Pons (tissue), 1 donor: ENCODE measurements at places on chromosomes 16 and 17.

GRCh38 chr17:30567231-30568116 lies 90.3 kb downstream of the GOSR1 start:
- no peak for DNase-seq

- no peak for DNase-seq
Measured at GRCh38 chr16:4624827-4625559, 367 bp downstream of the MGRN1 start.

- no peak for DNase-seq
Measured at GRCh38 chr17:39169101-39169500, 3.1 kb upstream of the ARL5C start.

DNA sequence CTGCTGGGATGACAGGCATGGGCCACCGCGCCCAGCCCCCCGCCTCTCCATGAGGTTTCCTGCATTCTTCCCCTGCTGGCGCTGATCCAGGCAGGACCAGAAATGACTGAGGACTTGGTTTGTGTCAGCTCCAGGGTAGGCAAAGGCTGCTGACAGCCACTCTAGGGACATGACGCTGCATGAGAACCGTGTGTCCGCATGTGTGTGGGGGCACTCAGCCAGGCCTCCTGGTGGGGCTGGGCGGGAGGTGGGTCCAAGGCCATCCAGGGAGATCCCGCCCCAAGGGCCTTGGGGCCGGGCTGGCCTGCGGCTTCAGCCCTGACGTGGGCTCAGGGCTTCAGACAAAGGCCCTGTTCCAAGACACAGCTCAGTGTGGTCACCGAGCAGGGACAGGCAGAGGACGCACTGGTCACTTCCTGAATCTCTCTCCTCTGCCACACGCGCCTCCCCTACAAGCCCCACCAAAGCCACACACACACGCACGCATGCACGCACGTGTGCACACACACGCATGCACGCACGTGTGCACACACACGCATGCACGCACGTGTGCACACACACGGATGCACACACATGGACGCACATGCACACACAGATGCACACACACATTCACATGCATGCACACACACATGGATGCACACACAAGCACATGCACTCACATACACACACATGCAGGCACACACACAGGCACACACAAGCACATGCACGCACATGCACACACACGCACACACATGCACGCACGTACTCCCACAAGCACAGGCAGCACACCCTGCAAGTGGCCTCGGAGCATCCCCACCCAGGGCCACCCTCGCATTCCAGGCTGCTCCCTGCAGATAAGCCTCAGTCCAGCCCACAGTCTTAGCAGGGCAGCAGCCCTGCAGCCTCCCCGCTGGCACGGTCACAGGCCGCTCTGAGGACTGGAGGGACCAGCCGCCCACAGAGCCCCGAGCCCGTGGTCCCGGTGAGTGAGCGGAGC lies 5.3 kb upstream of the TMEM204 start:
- no peak for DNase-seq

GRCh38 chr16:17519101-17519955 lies 48.6 kb upstream of the XYLT1 start:
- DNase-seq, result no peak

DNA sequence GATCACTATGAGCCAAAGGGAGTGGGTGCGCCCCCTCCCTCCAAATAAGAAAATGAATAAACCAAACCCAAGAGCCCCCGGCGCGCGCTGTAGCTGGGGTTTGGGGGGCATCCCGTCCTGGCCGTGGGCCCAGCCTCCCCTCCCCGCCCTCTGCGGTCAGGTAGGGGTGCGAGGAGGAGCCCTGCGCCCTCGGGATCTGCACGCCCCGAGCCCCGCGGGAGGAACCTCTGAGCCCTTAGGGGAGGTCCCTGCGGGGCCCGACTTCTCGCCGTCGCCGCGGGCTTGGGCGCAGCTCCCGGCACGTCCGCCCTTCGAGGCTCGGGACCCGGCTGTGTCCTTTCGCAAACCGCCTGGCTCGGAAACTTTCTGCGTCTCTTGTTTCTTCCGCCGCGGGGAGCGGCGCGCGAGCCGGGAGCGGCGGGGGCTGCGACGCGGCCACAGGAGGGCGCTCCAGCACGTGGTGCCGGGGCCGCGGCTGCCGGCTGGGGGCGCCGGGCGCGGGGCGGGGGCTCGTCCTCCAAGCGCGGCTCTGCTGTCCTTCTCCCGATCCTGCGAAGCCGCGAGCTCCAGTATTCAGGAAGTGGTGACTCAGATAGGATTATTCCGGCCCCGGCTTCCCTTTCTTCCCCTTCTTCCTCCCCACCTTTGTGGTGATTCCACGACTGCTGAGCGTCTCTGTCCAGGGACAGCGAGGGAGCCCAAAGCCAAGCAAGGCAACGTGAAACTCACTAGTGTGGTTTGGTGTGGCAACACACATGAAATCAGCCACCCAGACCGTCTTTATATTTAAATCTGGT lies 1.6 kb downstream of the PITPNC1 start:
- peak; percentile 32 for DNase-seq

- peak; percentile 22 for DNase-seq
Measured at GRCh38 chr17:72122765-72123529, 2.1 kb downstream of the SOX9 start.

DNA sequence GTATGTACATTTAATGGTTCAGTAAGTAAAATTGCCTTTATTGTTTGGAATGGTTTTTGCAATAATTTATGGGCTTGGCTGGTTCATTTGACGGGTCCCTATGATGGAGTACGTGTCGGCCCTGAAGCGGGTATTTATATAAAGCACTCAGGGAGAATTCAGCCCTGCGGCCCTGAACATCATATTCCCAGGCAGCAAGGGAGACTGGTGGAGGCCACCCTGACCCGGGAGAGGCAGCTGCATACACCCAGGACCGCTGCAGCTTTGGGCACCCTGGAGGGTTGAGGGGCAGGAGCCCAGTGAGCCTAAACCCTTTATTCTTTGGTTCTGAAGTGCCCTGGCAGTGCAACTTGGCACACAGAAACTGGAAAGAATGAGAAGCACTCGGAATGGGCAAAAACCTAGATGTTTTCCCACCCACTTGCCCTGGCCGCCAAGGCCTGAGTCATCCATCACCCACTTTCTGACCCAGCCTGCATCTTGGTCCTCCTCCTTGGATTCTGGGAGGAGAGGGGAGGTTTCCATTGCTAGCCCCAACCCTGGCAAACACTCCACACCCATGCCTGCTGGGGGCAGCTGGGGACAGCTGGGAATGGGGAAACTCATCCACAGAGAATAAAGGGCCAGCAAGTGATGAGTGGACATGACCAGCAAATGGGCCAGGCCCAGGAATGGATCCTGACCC lies 162.2 kb upstream of the TNRC6C start:
- DNase-seq, result no peak

DNA sequence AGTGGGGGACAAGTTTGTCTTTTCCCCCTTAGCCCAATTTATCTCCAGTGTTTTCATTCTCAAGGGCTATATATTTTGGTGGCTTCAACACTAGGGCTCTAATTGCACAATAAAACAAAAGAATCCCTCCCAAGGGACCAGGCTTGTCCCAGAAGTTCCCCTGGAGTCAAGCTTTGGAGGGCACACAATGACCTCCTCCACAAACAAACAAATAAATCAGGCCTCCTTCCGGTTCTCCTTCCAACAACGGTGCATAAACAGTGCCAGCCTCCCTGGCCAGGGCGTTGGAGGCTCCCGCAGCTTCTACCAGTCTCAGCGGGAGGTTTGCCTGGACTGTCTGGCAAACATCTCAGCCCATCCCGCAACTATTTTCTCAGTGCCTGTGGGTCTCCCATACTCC lies 188.0 kb upstream of the FOXF1 start:
- DNase-seq, result no peak

GRCh38 chr17:71699907-71700306 lies 420.9 kb upstream of the SOX9 start:
- no peak for DNase-seq

DNA sequence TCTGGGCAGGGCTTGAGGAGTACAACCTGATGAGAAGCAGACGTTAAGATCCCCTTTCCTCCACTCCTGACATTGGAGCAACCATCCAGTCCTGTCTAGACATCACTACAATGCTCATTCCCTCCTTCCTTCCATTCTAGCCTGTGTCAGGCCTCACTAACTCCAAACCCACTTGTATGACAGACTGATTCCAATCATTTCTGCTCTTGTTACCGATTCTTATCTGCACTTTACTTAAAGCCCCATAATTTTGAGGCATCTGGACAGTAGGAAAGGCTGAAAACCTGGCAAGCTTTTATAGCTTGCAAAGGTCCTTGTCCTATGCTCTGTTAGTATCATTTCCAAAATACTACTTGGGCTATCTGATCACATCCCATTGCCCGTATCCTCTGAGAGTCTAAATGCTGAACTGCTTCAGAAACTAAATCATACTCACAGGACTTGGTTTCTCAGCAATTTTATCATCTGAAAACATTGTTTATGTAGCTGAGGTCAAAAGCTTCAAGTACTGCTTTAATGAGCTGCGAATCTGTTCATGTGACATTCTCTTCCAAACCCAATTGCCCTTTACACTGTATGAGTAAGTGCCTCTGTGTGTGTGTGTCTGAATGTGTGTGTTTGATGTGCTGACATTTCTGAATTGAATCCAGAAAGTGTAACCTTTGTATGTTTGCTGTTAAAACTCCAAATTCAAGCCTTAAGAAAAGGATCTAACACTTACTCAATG lies 57.2 kb upstream of the CACNG3 start:
- DNase-seq, result no peak

DNA sequence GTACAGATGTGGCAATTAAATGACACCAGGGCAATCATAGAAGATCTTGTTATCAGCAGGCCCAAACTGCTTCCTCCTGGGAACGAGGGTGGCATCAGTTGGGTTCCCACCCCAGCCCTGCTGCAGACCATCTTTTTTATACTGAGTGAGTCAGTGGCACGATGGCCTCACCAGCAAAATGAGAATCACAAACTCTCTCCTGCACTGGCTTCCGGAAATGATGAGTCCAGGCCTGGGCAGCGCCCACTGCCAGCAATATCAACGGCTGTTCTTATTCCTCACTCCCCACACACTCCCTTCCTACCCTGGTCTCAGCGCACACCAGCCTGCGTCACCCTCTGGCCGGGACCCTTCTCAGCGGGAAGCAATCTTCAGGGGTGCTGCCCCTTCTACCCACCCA lies 340.3 kb downstream of the FOXL1 start:
- DNase-seq, result no peak

DNA sequence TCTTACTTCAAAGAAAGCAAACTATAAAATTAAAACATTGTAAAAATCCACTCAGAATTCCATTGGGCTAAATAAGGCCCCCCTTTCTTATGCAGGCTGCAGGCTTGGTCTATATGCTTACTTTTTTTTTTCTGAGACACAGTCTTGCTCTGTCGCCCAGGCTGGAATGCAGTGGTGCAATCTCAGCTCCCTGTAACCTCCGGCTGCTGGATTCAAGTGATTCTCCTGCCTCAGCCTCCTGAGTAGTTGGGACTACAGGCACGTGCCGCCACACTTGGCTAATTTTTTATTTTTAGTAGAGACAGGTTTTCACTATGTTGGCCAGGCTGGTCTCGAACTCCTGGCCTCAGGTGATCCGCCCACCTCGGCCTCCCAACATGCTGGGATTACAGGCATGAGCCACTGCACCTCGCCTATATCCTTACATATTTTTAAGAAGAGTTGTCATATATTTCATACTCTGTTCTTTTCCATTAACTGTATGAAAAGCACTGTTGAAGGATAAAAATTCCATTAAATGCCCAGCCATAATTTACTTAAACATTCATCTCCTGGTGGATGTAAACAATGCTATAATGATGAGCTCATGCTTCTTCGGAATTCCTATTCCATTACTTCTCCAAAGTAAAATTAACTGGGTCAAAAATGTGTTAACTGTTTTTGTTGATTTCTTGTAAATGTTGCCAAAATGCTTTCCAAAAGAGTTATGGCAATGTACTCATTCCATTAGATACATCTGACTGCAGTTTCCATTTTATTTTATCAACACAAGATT lies 17.8 kb downstream of the SNN start:
- no peak for DNase-seq

GRCh38 chr16:49602976-49603310 lies 229.3 kb downstream of the C16orf78 start:
- DNase-seq, result no peak

DNA sequence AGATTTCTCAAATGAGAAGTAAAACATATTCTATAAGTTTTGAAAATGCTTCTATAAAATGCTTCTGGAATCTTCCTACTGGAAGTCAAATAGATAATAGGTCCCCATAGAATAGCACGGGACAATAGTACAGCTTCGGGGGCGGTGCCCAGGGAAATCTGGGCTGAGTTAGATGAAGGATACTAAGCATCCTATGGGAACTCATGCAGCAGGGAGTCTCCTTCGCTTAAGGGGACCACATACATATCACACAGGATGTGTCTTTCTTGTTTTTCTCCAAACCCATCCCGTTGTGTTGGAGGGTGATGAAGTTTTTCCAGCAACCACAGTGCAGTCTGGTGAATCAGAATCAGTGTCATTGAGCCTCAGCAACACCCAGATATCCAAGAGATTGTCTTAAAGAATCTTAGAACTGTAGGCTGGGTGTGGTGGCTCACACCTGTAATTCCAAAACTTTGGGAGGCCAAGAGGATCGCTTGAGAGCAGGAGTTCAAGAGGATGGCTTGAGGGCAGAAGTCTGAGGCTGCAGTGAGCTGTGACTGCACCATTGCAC lies 84.2 kb downstream of the PITPNC1 start:
- no peak for DNase-seq

GRCh38 chr17:58640202-58640601 lies 51.6 kb downstream of the TEX14 start:
- no peak for DNase-seq

DNA sequence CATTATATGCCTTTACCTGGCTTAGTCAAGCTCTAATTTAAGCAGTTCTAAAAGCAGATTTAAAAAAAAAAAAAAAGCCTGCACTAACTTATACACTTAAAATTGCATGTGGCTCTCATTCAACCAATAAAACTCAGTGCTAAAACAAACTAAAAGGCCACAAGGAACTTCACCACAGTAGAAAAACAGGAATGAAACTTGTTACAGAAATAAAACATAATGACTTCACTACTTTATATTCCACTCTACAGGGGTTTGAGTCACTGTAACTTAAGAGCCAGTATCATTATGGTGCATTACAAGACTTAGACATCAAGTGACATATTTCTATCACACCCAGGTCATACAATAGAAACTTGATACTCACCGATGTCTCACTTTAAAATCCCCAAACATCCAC lies 11.1 kb downstream of the CA10 start:
- no peak for DNase-seq

GRCh38 chr17:41710472-41711090 lies 1.6 kb upstream of the GAST start:
- peak; percentile 49 for DNase-seq
